ENCODE measurements at places on chromosomes 11 and 22.
A peak's percentile ranks its signal among the peaks of the same experiment; 100 is the strongest.

DNA sequence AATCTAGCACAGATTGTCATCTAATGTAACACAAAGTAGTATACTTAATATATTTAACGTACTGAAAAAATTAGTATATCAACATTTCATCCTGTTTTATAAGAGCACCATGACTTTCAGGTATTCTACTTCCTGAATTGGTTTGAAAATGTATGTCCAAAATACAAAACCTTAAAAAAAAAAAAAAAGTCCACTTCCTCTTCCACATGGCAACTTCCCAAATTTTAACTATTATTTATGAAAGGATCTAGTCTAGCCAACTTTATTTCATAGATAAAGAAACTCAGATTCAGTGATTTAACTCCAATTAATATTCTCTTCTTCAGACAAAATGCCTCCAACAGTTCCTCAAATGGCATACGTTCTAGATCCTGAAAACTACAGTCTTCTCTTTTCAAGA, 44.0 kb downstream of the PIK3C2A start:
- no peak for DNase-seq

GRCh38 chr11:22703040-22703439, 36.6 kb downstream of the GAS2 start:
- DNase-seq = peak; percentile 36

- DNase-seq = no peak
Observed at GRCh38 chr11:115963156-115963555, 458.9 kb upstream of the CADM1 start.

DNA sequence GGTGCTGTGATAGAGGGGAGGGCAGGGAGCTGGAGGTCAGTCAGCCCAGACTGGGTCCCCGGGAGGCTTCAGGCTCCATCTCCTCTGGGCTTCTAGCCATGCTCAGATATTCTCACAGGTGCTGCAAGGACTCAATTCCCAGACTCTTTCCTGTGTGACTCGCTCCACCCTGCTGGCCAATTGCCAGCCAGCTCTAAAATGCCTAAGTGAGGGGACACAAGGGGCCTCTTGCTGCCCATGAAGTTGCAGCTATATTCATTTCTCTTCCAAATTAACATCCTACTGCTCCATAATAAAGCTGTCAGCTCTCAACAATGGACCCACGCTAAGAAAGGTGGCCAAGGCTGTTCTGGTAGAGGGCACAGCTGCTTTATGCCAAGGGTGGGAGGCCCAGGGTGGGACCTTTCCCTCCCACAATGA, 101.5 kb downstream of the PLEKHA7 start:
- peak; percentile 36 for DNase-seq

DNA sequence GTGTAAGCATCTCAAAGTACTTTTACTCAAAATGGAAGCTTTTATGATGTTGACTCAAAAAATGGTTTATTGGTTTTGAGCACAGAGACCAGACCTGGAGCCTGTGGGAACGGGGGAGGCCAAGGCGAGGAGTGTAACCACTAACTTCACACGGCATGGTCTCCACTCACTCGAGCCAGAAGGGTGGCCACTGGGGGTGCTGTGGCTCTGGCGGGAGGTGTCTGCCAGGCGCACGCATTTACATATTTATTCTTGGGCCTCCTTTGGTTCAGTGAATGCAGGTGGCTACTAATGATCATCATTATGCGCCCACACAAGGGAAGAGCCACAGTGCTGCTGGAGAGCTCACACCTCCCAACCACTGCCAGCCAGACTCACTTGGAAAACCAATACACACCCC, 64.6 kb downstream of the FLRT1 start:
- DNase-seq = no peak

GRCh38 chr22:36419177-36419911, 31.6 kb upstream of the MYH9 start:
- DNase-seq = peak; percentile 86

DNA sequence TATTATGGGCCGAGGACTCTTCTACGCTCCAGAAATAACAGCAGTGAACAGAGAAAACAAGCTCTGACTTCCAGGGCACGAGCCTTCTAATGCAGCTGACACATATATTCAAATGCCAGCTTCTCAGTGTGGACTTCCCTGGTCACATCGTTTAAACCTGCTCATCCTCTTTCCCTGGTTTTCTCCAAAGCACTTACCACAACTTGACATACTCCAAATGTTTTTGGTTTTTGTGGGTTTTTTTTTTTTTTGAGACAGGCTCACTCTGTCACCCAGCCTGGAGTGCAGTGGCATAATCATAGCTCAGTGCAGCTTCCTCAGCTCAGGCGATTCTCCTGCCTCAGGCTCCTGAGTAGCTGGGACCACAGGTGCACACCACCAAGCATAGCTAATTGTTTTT, 105.5 kb downstream of the MICAL3 start:
- no peak for DNase-seq

GRCh38 chr22:40070701-40071100, 75.9 kb downstream of the FAM83F start:
- DNase-seq = no peak

DNA sequence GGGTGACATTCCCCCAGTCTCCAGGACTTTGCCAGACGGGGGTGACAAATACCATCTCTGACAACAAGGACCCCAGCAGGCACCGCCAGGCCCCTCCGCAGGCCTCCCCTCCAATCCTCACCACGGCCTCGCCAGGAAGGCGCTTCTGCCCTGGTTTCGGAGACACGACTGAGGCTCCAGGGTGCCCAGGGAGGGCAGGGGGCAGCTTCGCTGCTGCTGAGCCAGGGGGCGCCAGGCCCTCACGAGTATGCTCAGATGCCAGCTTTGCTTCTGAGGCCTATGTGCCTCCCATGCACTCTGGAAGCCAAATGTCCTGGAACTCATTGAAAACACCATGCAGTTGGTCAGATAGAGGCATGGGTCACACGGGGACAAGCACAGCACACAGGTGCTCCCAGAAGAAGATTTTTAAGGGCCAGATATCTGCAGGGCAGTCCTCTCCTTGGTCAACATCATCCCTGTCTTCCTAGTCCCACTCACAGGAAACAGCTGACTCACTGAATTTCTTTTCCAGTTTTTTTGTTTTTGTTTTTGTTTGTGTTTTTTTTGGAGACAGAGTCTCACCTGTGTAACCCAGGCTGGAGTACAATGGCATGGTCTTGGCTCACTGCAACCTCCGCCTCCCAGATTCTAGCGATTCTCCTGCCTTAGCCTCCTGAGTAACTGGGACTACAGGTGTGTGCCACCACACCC, 19.9 kb downstream of the BID start:
- no peak for DNase-seq

GRCh38 chr11:65590240-65590738, 5.3 kb downstream of the KCNK7 start:
- DNase-seq = no peak

- DNase-seq = no peak
Observed at GRCh38 chr11:17400048-17400775, 11.8 kb upstream of the KCNJ11 start.

DNA sequence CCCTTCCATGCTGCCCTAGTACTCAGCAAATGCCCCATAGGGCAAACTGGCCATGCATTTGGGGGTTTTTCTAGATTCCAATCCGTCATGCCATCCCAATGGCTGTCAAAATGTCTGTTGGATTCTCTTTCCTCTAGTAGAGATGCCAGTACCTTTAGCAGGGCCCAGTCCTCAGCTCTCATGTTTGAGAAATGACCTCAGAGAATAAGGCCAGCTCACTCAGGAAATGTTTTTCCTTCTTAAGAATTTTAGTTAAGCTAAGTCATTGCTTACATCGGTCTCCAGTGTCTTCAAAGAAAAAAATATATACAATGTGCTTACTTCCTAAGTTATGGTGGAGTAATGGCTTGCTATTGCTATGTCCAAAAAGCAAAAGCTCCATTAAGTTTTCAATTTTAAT, 14.1 kb upstream of the ALKBH3 start:
- no peak for DNase-seq

DNA sequence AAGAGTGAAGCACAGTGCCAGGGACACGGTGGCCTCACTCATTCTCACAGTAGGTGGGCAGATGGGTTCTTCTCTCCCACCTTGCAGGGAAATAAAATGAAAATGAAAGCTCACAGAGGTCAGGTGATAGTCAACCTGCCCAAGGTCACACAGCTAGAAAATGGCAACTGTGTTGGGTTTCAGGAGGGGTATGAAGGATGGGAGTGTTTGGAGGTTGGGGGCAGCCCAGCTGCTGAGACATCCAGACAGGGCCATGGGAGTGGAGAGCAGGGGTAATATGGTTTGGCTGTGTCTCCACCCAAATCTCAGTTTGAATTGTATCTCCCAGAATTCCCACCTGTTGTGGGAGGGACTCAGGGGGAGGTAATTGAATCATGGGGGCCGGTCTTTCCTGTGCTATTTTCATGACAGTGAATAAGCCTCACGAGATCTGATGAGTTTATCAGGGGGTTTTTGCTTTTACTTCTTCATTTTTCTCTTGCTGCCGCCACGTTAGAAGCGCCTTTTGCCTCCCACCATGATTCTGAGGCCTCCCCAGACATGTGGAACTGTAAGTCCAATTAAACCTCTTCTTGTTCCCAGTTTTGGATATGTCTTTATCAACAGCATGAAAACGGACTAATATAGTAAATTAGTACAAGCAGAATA, 247.0 kb downstream of the TENM4 start:
- no peak for DNase-seq

GRCh38 chr11:36304351-36304750, 8.3 kb downstream of the PRR5L start:
- peak; percentile 15 for DNase-seq

DNA sequence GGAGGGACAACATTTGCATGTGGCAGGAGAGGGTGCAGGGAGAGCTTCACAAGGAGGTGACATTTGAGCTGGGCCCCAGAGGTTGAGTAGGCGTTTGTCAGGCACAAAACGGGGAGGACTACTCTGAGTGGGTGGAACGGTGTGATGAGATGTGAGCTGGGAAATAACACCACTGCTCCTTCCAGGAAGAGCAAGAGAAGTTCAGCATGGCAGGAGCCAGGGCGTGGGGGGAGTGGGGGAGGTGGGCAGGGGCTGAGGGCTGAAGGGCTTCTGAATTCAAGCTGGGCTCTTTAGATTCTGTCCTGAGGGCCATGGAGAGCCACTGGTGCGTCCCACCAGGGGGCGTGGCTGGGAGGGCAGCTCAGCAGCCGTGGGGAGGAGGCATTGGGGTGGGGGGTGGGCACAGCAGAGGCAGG, 54.2 kb downstream of the OTOG start:
- DNase-seq = no peak

DNA sequence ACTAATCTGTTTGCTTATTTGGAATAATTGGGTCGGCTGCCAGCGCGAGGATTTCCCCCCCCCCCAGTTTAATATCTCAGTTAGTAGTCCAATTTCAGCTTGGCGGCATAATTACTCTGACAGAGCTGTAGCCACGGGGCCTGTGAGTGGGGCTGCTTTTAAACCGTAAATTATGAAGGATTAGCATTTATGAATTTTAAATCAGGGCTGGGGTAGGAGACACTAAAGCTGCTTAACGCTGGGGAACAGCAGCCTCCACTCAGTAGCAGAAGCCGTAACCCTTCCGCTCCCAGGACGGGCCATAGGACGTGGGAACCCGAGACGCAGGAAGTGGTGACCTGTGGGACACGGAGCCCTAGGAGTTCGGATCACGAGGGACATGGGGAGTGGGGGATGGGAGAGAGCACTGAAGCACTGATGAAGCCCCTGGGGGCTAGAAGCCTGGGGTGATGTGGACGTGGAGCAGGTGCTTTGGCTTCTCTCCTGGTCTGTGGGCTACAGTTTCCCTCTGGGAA, 66.2 kb upstream of the LMO1 start:
- no peak for DNase-seq

- DNase-seq = no peak
Observed at GRCh38 chr22:38867471-38868285, 4.3 kb downstream of the CBX6 start.

DNA sequence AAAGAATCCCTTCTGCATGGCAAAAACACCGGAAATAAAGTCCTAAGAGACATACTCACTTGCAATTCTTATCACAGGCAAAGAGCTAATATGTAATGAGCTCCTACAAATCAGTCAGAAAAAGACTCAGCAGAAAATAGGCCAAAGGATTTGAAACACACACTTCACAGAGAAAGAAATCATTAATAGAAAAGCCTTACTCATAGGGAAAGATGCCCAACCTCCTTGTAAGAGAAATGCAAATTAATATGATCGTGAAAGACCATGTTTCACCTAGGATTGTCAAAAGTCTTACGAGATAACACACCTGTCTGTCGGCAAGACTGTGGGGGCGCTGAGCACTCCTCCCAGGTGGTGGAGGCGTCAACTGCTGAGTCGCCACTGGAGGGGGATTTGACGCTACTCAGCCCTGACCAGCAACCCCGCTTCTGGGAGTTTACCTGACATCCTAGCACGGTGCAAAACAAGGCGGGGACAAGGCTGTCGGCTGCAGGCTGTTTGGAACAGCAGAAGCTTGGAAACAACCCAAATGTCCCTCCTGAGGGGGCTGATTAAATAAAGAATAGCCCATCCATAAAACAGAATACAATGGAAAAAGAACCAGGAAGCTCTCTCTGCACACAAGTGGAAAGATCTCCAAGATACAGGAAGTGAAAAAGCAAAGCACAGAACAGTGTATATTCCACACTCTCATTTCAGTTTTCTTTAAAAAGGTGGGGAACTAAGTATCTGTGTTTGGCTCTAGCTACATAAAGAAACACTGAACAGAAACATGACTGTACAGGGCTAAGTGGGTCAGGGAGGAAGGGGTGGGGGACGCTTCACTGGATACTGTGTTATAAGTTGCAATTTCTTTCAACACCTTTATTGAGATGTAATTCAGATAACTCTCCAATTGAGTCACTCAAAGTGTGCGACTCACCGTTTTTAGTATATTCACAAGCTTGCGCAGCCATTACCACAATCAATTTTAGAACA, 11.5 kb downstream of the CSNK1E start:
- peak; percentile 64 for DNase-seq

- DNase-seq = no peak
Observed at GRCh38 chr11:94922321-94923003, 50.9 kb downstream of the CWC15 start.

Data from colonic mucosa (tissue), 4 donors.